ENCODE measurements at places on chromosomes 16 and 17.

GRCh38 chr17:77608431-77608830 is 350.1 kb upstream of the TNRC6C start:
- DNase-seq = no peak

GRCh38 chr16:27676839-27677238 is 126.9 kb downstream of the KATNIP start:
- no peak for DNase-seq

DNA sequence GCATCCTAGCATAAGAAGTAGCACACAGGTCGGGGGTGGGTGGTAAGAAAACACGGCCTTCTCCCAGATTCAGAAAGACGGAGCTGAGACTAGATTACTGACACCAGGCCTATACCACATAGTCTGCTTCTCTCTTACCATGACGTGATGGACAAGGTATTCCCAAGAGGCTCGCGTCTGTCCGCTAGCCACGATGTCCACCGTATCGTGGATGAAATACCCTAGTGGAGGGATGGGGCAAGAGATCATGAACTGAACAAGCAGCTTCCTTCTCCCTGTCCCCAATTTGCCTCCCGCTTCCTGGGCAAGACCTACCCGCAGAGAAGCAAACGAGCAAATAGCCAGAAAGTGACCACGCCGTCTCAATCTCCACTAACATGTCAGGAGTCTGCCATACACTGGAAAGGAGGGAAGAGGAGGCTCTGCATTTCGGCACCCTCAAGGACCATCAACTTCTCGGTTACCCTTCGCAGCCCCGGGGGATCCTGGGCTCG is 820 bp downstream of the TLCD1 start:
- no peak for DNase-seq

- no peak for DNase-seq
These were observed 14.4 kb upstream of the FBXO47 start for GRCh38 chr17:38981636-38982035.

DNA sequence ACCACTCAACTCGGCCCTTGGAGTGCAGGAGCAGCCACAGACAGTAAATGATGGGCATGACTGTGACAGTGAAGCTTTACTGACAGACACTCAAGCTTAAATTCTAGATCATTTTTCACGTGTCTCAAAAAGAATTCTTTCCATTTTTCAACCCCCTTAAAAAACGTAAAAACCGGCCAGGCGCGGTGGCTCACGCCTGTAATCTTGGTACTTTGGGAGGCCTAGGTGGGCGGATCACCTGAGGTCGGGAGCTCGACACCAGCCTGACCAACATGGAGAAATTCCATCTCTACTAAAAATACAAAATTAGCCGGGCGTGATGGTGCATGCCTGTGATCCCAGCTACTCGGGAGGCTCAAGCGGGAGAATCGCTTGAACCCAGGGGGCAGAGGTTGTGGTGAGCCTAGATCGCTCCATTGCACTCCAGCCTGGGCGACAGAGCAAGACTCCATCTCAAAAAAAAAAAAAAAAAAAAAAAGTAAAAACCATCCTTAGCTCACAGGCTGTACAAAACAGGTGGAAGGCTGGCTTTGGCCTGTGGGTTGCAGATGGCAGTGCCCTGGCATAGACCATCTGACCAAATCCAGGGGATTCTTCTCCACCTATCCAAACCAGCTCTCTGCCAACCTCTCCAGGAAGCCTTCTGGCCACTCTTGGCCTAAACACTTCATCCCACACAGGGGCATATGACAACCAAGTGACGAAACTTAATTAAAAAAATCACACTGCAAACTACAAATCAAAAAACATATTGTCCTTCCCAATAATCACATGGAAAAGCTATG is 18.3 kb downstream of the TBC1D16 start:
- DNase-seq = no peak

GRCh38 chr16:4371357-4372000 is at the start of gene VASN:
Gene VASN, plus strand, starts transcription at chr16:4371848. Its CDS starts 9,030 bp downstream, at chr16:4380878.
- peak; percentile 91 for DNase-seq

- no peak for DNase-seq
These were observed 20.0 kb downstream of the USP32 start for GRCh38 chr17:60371818-60372510.

DNA sequence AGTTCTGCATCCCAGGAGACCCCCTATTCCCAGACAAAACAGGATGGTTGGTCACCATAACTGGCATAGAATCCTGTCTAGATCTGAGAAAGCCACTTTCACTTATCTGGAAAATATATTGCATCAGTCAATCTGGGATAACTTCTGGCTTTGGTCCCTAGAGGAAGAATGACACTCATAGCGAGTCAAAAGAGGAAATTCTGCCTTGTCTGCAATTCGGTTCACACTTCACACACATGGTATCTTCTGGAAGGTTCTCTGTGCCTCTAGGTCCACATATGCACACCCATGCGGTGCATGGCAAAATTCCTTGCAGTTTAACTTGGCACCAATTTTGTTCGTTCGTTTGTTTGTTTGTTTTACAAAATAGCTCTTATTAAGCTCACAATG is 49.2 kb upstream of the WSCD1 start:
- no peak for DNase-seq

GRCh38 chr16:51431517-51432241 is 280.6 kb upstream of the SALL1 start:
- DNase-seq = no peak

GRCh38 chr17:44394833-44395232 is 5.4 kb upstream of the ITGA2B start:
- DNase-seq = no peak

DNA sequence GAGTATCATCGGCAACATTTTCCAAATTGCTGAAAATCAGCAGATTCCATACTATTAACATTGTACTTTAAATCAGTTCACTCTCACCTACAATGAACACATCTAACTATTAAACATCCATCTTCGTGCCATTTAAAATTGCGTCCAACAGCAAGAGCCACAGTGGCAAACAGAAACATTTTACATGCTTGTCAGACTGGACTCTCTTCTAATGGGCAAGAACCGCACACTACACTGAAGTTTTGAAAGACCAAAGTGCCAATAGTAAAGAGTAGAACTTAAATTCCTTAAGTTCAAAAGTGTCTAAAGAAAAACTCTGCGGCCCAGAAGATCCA is 652 bp downstream of the RPS15A start:
- DNase-seq = no peak

GRCh38 chr16:27428026-27428785 is 26.2 kb downstream of the IL21R start:
- no peak for DNase-seq

- no peak for DNase-seq
These were observed 31.4 kb upstream of the EIF1 start for GRCh38 chr17:41657176-41657754.

GRCh38 chr17:32927201-32927723 is 691 bp upstream of the TMEM98 start:
- DNase-seq = no peak

- DNase-seq = no peak
These were observed 57.9 kb upstream of the MAF start for GRCh38 chr16:79658301-79659033.

DNA sequence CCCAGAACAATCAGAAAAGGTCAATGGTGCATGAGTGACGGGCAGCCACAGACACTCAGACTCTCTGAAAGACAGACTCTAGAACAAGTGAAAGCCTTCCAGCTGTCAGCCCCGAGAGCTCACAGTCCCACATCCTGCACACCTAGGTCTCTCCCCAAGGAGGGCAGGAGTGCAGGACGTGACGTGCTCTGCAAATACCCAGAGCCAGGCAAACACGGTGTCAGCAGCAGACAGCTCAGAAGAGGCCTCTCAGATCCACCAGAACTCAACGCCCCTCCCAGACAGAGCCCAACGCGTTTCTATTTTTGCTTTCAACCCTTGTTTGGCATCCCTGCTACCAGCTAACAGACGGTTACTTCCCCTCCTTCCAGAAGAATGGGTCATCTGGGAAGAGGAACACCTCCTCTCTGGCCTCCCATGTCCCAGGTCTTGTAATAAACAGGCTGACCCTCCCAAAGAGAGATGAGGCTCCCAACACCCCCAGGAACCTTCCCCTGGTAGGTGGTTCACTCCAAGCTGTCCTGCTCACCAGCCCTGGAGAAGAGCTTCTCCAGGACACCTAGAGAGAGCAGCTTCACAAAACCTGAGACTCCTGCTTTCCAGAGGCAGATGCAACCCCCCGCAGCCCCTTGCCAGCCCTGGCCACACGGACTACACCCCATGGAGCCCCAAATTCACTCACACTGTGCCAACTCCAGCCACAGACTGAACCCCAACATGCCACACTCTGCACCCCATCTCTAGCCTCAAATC is 7.6 kb downstream of the PITPNM3 start:
- DNase-seq = no peak

DNA sequence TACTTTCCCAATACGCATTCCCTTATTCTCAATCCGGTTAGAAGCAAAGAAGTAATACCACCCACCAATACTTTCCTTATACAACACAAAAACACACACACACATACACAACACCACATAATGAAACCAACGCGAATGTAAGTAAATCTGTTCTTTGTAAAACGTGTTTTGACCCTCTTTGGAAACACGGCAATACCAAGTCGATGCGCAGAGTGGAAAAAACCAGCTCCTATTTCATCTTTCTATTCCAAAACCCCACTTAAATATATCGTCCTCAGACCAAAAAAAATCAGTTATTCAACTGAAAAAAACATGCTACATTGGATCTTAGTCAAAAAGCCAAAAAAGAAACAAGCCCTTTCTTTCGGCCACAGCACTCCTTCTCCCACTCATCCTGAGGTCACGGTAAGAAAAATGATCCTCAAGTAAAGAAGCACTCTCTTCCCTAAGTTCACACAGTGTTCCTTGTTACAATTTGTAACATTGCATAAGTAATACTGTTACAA is 31.0 kb upstream of the ARL4D start:
- DNase-seq = no peak

All from right lobe of liver (tissue), 6 donors.